T-helper 22 cell (primary cell): ENCODE measurements at places on chromosomes 13 and 19.

GRCh38 chr13:113734099-113734825, 24.8 kb upstream of the TMEM255B start:
- DNase-seq: no peak

DNA sequence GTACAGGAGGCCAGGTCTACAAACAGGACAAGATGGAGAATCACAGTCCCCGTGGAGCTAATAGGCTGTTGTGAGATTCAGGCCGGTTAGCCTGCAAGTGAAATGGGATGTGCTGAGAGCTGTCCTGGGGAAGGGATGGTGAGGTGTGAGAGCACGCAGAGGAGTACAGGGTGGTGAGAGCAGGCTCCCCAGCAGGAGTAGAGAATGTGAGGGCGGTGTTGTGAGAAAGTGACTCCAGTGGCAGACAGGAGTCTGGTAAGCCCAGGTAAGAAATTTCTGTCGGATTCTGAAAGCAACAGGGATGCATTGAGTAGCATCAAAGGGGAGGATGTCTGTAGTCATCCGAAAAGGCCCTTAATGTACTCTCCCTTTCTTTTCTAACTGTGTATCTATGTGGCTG, 50.7 kb upstream of the GPR183 start:
- DNase-seq: no peak

GRCh38 chr19:5669212-5669611, 11.1 kb downstream of the MICOS13 start:
- no peak for DNase-seq

DNA sequence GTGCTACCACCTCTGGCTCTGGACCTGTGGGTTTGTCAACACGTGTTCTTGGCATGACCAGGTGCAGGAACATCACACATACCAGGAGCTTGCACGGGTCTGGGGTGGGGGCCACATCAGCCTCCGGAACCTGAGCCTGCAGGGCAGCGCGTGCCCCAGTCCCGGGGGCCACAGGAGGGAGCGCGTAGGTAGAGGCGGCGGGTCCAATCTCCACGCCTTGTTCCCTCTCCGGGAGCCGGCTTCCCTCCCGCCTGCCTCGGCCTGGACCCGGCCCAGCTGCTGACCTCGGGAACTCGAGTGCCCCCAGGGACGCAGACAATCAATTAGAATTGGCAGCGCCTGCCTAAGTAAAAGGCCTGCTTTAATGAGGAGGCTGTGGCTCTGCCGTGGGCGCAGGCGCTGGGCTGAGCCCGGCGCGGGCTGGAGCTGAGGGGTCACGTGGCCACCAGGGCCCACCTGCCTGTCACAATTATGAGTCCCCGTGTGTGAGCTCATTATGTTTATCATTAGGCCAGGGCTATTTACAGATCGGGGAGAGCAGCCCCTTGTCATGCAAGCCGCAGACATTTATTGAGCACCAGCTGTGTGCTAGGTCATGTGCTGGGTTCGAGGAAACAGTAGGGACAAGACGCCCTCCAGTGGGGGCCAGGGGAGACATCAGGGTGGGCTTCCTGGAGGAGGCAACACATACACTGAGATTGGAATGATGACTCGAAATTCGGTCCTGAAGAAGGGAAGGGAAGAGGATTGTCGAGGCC, 32.2 kb upstream of the TNFAIP8L1 start:
- no peak for DNase-seq

GRCh38 chr19:50728084-50728737, 5.0 kb downstream of the CLEC11A start:
- no peak for DNase-seq

- no peak for DNase-seq
These were observed 4.8 kb downstream of the ADPRHL1 start for GRCh38 chr13:113448545-113448884.

- no peak for DNase-seq
These were observed 29.4 kb upstream of the OLFM4 start for GRCh38 chr13:52999093-52999696.

- DNase-seq: no peak
These were observed 2.5 kb upstream of the NR2F6 start for GRCh38 chr19:17248011-17248776.
